ENCODE measurements at places on chromosomes 16 and 17.

- peak; percentile 85 for DNase-seq
Observed at GRCh38 chr17:37813751-37814150, 68.9 kb upstream of the HNF1B start.

GRCh38 chr16:53510704-53511070 is 7.7 kb upstream of the AKTIP start:
- no peak for DNase-seq

- DNase-seq, result no peak
Observed at GRCh38 chr17:50148226-50149090, 2.0 kb downstream of the PPP1R9B start.

- DNase-seq, result no peak
Observed at GRCh38 chr16:60271781-60272180, 1537.7 kb upstream of the GOT2 start.

DNA sequence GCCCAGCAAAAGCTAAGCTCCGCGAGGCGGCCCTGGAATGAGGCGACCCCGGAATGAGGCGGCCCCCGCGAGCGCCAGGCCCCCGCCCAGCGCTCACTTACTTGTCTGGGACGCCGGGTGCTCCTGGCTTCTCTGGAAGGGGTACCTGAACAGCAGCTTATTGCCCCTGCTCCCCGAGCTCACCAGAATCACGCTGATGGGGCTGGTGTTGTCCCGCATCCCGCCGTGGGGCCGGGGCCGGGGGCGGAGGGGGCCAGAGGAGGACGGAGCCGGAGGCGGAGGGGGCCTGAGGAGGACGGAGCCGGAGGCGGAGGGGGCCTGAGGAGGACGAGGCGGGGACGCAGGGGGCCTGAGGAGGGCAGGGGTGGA is 440 bp downstream of the NPRL3 start:
- peak; percentile 13 for DNase-seq

DNA sequence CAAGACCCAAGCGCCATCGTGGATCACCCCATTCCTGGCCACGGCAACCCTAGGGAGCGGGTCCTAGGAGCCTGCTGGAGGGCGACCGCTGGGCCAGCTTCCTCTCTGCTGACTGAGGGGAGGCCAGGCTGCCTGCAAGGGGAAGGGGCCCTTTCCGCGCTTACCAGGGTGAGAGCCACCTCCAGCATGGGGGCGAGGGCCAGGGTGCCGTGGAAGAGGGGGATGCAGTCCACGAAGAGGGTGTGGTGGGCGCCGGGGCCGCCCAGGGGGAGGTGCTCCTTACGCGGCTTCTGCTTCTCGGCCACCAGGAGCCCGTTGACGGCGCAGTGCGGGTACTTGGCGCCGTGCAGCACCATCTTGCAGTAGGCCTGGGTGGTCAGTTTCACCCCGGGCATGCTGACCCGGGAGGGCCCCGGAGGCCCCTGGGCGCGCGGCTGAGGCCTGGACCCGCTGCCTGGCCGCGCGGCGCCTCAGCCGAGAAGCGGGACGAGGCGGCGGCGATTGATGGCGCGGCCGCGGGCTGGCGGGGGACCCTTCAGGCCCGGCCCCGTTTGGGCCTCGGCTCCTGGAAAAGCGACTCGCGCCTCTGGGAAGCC is 345 bp downstream of the EMC8 start:
- DNase-seq, result no peak
